Ureter (tissue), 1 donor: ENCODE measurements at places on chromosomes 1 and 21.

DNA sequence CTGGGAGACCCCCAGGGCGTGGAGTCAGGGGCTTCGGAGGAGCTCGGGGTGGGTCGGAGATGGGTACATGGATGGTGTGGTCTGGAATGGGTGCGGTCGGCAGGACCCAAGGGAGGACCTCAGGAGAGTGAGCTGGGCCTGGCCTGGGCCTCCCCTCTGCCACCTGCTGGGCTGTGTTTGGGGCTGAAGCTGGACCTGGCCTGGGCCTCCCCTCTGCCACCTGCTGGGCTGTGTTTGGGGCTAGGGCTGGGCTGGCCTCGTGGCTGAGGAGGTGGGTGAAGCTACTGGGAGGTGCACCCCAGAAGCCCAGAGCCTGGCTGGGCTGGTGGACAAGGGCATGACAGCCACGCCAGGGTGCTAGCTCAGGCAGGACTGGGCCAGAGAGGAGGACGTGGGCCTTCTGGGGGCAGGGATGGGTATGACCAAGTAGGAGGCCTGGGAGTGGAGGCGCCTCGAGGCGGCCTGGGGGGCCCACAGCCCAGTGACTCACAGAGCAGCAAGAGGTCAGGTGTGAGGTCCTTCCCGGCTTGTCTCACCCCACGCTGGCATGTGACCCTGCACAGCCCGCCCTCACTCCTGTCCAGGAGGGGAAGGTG lies 14.5 kb downstream of the SAMD11 start:
- DNase-seq: peak; percentile 71

GRCh38 chr1:101898137-101898536 lies 98.6 kb downstream of the OLFM3 start:
- DNase-seq: no peak

DNA sequence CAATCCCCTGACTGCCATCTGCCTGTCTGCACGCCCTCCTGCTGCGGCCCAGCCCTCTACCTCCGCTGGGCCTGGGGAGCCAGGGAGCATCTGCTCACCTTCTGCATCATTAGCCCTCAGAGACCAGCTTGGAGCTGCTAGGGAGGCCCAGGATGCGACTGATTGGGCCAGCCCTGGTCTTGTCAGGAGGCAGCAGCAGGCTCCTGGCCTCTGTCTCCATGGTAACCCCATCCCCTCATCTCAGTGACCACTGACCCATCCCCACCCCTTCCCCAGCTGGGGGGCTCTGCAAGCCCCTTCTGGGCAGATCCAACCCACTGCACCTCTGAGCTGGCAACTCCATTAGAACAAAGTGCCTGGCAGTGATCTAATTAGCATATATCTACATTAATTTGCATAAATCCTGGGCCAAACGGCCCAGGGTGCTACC lies 37.7 kb downstream of the NKAIN1 start:
- DNase-seq: no peak

GRCh38 chr1:198620951-198621824 lies 17.7 kb upstream of the PTPRC start:
- no peak for DNase-seq

GRCh38 chr1:39080831-39081270 lies 54.7 kb downstream of the NDUFS5 start:
- DNase-seq: no peak

- no peak for DNase-seq
These were observed 182.2 kb downstream of the AMY1C start for GRCh38 chr1:103931891-103932290.

DNA sequence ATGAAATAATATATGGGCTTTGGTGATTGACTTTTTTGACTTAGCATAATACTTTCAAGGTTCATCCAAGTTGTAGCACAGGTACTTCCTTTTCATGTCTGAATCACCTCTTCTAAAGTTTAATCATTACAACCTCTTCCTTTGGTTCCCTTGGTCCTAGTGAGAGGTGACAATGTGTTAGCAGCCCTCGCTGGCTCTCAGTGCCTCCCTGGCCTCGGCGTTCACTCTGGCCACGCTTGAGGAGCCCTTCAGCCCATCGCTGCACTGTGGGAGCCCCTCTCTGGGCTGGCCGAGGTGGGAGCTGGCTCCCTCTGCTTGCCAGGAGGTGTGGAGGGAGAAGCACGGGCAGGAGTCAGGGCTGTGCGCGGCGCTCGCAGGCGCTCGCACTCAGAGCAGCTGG lies 13.0 kb upstream of the RCAN3 start:
- no peak for DNase-seq

DNA sequence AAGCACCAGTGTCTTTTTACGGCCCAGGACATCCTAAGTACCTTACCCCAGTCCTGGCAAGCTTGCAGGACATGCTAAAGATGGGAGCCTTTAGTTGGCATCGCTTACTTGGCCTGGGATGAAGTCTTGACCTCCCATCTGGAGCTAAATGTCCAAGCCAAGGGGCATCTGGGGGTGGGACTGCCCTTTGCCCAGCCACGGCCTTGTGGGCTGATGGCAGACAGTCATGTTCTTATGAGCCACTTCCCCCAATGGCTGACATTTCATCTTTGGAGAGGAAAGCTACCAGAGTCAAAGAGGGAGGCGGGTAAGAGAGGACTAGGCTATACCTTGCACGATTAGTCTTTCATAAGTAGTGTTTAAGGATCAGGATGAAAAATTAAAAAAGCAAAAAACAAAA lies 32.2 kb downstream of the OPTC start:
- DNase-seq: no peak

- no peak for DNase-seq
These were observed 10.1 kb downstream of the GLIS1 start for GRCh38 chr1:53728702-53729455.

- no peak for DNase-seq
These were observed 1.0 kb upstream of the DCAF6 start for GRCh38 chr1:167935216-167936067.

- DNase-seq: peak; percentile 51
These were observed 32.0 kb upstream of the SLC30A1 start for GRCh38 chr1:211610779-211611556.

GRCh38 chr1:206960676-206961386 lies 9.4 kb downstream of the FCAMR start:
- DNase-seq: no peak

- DNase-seq: no peak
These were observed 126.2 kb downstream of the SIK1 start for GRCh38 chr21:43300496-43301408.

DNA sequence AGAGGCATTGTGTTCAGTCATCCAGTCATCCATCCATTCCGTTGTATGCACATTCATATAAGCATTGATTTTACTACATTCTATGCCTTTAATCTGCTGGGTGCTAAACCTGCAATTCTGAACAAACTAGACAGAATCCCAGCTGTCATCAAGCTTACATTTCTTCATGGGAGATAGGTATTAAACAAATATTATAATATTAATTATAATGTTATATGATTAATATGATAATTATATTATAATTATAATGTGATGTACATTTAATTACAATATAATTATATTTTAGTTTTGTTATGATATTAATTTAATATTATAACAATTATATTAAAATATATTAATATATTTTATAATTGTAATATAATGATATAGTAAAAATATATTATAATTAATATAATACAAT lies 112.4 kb downstream of the BRINP3 start:
- no peak for DNase-seq

DNA sequence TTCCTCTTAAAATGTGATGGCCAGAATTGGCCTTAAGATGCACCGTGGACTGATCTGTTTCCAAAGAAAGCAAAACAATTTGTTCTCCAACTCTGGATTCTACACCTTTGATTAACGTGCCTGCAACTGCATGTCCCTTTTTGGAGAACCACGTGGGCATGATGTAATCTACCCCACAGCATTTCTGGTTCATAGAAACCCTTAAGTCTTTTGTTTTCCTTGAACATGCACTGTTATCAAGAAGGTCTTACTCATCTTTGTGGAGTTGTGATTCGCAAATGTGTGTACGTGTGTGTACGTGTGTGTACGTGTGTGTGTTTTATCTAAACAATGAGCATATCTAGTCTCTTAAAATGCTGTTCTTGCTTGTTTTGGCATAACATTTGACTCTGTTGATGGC lies 57.8 kb downstream of the LPAR3 start:
- no peak for DNase-seq

DNA sequence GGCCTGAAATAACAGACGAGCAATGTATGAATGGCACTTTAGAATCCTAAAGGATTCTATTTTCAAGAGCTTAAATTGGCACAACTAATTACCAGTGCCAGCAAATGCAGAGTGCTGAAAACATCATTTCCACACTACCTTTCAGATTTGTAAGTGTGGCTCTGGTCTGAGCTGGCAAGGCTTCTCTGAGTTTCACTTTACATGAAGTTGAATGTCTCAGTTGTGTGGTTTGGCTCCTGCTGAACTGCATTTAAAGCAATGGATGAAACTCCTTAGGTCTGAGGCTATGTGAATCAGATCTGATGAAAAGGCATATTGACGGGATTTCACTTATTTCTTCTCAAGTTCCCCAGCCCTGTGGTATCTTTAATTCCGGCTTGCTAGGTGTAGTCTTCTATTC lies 114.8 kb upstream of the PTGFR start:
- no peak for DNase-seq

GRCh38 chr1:189605226-189605625 lies 872.4 kb downstream of the BRINP3 start:
- DNase-seq: no peak

DNA sequence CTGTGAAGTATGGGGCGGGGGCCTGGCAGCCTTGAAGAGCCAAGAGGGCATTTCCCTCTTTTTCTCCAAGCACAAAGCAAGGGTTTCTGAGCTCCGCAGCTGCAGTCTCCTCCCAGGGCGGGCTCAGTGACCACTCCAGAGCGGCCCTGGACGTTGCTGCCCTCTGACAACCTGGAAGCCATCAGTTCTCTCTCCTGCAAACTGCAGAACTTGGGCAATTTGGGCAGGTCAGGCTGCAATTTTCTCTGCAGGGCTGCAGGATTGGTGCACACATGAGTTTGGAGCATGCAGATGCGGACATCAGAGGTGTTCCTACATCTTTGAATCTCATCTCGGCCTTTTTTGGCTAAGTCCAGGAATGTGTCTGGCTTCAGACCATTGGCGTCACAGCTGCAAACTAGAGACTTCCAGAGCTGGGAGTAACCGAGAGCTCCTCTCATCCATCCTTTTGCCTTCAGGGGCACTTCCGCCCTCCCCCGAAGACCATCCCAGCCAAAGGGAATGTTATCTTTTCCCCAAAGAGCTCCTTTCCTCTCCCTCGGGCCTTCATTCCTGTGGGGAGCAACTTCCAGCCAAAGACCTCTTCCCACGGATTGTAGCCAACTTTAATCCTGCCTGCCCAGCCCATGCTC lies 139.6 kb upstream of the WNT4 start:
- peak; percentile 27 for DNase-seq
